NCI-H1436 (cell line): ENCODE measurements at places on chromosomes 3 and 15.
A peak's percentile ranks its signal among the peaks of the same experiment; 100 is the strongest.

GRCh38 chr3:167487556-167487955 lies 13.7 kb upstream of the SERPINI2 start:
- no peak for DNase-seq

DNA sequence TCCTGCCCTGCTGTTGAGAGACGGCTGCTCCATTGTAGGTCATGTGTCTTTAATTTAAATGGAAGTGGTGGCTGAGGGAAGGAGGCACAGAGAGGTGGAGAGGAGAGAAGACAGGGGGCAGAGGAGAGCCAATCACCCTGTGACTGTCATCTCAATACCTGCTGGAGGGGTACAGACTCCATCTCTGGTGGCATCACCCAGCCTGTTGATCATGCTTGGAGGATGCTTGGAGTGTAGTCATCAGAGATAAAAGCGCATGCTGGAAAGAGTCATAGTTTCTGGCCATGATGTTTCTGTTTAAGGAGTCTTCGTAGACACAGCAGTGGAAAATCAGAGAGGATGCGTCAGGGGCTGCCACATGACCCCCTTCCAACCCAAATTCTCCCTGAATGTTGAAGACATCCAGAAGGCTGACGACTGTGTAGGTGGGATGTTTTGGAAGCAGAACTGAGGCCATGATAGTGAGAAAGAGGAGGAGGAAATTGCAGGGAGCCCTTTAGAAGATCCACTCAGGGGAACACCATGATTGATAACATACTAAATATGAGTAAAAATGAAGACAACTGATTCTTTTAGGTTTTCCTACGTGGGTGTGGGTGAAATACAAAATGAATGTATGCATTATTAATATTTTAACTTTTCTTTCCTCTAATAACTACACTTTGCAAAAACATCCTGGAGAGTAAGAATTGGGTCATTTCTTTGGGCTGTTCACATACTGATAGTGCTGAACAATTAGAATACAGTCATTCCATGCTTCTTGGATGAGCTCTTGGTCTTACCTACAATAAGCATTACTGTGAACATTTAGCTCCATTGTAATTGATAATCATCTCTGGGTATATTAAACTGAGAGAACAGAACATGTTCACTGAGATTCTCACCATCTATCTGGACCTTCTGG lies 210.6 kb upstream of the ATP10A start:
- no peak for DNase-seq

DNA sequence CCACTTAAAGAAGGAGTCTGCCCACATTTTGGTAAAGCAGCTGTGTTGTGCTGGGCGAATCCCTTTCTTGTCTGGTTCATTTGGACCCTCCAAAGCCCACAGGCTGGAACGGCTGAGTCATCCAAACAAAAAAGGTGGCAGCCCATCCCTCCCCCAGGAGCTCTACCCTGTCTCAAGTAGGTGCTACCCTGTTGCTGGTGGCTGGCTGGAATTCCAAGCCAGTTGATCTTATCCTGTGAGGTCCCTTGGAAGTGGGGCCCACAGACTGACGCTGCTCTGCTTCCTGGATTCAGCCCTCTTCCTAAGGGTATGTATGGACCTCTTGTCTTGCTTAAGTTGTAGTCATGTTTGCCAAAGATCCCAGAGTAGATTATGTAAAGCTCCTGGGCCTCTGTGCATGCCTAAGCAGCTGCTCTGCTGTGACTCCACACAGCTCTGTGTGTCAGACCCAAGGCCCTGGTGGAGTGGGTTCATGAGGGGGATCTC lies 44.5 kb downstream of the CCR1 start:
- no peak for DNase-seq

- DNase-seq: no peak
Measured at GRCh38 chr15:100029045-100029444, 295.8 kb upstream of the LYSMD4 start.

DNA sequence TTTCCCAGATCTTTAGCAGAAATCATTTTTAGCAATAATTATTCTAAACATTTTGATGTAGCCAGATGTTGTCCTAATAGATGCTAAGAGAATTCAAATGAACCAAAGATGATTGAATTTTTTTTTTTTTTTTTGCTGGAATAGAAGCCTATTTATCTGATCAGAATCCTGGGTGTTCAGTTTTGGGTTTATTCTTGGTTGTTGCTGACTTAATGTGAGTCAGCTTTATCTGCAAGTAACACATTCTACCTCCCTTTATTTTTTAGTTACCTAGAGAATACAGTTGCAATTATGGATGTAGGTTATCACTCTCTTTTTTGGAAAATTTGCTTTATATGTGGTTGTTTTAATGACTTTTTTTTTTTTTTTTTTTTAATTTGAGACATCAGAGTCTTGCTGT lies 6.4 kb downstream of the CEP97 start:
- DNase-seq: no peak

- no peak for DNase-seq
Measured at GRCh38 chr3:30578479-30578878, 27.9 kb upstream of the TGFBR2 start.

DNA sequence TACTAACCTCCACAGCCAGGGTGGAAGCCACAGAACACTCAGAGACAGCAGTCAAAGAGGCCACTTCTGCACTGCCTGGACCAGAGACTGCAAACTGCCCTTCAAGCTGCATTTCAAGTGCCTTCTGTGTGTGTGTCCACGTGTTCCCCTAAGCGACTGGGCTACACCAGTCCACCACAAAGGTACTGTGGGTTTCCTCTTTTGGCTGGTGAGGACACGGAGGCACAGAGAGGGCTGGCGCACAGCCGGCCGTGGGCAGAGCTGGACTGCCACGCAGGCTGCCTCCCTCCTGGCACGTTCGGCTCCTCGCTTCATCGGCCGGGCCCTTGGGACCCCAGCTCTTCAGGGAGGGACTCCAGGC lies 60.9 kb downstream of the MGLL start:
- DNase-seq: no peak

DNA sequence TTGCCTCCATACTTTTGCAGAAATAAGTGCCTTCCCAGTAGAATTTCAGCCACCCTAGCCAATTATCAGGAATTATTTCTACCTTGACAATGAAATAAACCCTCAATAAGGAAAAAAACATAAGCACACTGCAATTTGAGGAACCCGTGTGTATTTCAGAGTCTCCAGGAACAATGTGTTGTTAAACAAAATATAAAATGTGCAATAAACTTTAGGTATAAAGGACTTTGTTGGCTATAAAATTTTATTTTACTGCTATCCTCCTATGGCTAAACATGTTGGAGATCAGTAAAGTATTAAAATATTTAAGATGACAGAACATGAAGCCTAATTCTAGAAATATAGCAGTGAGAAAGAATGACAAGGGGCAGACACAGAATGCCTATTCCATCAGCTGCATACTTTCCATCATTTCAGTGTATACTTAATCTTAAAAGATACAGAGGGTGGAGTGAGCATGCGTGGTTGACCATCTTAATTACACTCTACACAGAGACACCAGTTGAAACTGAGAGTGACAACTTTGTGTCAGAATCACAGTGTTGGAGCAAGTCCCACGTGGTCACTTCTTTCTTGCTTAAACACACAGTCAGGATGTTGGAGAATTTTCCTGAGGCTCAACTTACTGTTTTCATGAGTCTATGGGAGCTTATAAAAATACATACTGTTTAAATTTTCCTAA lies 79.0 kb upstream of the SUCLG2 start:
- no peak for DNase-seq

- no peak for DNase-seq
Measured at GRCh38 chr3:119349354-119350041, 55.3 kb downstream of the ARHGAP31 start.

DNA sequence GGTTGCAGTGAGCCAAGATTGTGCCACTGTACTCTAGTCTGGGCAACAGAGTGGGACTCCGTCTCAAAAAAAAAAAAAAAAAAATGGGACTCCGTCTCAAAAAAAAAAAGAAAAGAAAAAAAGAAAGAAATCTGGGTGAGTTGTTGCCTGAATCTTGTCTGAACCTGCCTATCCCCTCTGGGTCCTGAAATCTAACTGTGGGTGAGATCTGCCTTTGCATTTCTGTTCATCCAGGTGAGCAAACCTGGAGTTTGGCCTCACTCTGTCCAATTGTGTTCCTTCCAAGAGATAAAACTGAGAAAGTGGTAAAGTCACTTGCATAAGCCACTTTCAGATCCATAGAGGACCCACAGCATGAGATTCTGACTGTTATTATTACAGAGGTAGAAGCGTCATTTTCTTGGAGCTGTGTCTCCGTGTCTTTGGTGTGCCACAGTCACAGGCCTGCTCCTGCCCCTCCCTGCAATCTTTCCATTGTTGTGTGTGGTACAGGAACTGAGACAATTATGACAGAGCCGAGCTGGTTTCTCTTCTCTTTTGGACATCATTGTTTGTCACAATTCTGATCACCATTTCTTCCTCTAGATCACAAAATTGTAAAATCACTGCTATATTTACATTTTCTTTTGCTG lies 235.9 kb downstream of the LPP start:
- DNase-seq: no peak

DNA sequence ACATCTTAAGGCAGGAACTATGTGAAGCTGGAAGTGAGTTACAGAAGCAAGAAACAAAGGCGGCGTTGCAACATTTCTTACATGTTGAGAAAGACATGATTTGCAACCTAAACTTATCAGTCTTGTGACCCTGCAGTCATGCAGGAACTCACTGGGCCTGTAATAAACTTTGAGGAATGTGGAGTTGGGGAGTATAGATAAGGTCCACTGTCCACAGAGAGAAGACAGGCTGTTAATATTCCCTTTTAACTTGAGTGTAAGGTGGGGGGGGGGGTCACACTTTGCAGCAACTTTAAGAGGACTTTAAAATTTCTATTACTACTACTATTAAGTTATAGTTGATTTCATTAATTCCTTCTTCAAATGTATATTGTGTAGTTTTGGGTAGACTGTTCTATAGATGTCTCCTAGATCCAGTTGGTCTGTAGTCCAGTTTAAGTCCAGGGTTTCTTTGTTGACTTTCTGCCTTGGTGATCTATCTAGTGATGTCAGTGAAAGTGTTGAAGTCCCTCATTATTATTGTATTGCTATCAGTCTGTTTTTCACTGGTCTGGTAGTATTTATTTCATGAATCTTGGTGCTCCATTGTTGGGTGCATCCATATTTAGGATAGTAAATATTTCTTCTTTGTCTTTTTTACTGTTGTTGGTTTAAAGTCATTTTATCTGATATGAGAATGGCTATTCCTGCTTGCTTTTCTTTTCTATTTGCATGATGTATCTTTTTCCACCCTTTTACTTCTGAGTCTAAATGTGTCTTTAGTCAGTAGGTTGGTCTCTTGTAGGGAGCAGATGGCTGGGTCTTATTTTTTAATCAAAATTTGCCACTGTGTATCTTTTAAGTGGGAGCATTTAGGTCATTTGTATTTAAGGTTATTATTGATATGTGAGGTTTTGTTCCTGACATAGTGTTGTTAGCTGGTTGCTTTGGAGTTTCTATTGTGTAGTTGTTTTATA lies 15.6 kb upstream of the FAM98B start:
- no peak for DNase-seq

- DNase-seq: peak; percentile 95
Measured at GRCh38 chr15:74615508-74616365, at the start of gene CLK3. Gene CLK3, plus strand, starts transcription at chr15:74615836. Its CDS starts 3,361 bp downstream, at chr15:74619197.

DNA sequence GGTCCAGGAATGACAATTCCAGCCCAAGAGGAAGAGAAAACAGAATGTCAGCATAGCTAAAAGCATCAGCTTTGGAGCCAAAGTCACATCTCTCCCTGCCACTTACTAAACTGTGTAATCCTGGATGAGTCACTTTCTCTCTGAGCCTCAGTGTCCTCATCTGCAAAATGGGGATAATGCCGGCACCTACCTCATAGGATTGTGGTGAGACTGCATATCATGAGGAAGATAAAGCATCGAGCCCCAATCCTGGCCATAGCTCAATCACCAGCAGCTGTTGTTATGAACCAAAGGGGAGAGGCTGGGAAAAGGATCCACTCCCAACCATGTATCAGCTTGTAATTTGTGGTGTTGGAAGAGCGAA lies 9.1 kb downstream of the SLC6A1 start:
- no peak for DNase-seq

DNA sequence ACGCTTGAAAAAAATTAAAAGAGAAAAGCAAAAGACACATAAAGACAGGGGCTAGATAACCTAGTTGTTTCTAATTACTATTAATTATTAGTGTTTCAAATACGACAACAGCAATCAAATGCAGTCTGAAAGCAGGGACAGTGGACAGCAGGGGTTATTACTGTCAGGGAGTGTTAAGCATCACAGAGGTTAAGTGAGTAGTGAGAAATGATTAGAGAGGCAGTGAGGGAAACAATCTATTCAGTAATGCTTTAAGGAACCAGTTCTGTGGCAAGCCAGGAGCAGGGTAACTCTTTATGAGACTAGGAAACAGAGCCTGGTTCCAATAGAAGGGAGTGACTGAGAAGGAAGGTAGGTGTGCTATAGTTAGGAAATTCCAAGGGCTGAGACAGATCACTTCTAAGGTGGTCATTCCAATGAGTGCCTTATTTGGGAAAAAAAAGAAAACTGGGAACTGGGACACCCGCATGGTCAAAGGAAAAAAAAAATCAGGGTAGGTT lies 15.0 kb downstream of the RYK start:
- no peak for DNase-seq

- DNase-seq: no peak
Measured at GRCh38 chr3:174531262-174531982, 327.7 kb upstream of the NAALADL2 start.

DNA sequence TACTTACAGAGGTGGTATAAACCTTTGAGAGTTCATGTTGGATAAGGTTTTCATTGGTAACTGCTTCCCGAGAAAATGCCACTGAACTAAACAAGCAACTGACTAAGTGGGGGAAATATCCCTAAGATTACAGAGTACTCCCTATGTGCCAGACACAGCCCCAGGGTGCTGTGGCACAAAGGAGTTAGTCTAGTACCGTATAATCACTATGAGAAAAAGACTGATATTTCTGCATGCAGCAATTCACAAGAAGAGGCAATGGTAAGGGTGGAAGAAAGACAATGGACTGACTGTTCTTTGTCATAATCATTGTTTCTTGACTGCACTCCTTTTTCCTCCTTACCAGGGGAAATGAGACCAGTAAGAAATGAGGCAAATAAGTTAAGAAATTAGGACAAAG lies 20.0 kb upstream of the SLC25A26 start:
- DNase-seq: no peak

DNA sequence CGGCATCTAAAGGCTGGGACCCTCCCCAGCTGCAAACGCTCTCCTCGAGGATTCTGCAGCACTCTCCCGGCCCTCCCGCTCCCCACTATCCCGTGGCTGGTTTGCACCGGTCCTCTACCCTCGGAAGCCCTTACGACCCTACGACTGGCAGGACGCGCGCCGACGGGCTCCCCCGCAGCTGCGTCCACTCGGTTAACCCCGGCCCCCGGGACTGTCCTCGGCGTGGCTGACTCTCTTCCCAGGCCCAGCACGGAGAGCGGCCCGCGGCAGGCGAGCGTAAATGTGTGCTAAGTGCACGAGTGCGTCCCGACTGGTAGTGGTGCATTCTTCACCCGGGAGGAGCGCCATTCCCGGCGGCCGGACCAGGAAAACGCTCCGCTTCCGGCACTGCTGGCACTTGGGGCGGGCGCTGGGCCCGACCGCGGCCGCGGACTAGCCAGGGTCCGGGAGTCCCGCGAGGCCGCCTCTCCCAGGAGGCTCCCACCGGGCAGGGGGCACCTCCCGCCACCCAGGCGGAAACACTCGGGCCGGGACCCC lies 508 bp downstream of the GORASP1 start:
- no peak for DNase-seq

GRCh38 chr15:41183581-41183980 lies 47.0 kb downstream of the EXD1 start:
- DNase-seq: no peak

GRCh38 chr15:39959411-39959810 lies 25.5 kb downstream of the EIF2AK4 start:
- no peak for DNase-seq

- DNase-seq: no peak
Measured at GRCh38 chr3:129132097-129132866, 10.7 kb upstream of the RAB43 start.
